ENCODE measurements at places on chromosomes 12 and 14.

GRCh38 chr14:22410497-22410896 is 178.5 kb downstream of the DAD1 start:
- no peak for DNase-seq

DNA sequence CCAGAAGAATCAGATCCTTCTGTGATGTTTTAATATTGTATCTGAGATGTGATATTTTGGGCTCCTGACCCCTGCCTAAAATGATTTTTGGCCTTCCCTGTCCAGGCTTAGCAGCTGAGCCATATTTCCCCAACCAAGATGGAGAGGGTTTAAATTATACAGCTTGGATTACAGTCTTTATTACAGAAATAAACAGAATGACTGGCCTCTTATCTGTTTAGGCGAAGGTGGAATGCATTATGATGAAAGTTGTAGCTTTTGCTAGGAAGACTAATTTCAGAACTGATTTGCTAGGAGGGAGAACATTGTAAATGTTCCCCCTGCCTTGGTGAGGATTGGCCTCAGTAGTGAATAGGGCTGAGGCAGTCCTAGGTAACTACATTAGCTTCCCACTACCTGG is 23.3 kb downstream of the BMAL2 start:
- no peak for DNase-seq

- DNase-seq, result no peak
These were observed 3.5 kb downstream of the KLRD1 start for GRCh38 chr12:10310926-10311720.

DNA sequence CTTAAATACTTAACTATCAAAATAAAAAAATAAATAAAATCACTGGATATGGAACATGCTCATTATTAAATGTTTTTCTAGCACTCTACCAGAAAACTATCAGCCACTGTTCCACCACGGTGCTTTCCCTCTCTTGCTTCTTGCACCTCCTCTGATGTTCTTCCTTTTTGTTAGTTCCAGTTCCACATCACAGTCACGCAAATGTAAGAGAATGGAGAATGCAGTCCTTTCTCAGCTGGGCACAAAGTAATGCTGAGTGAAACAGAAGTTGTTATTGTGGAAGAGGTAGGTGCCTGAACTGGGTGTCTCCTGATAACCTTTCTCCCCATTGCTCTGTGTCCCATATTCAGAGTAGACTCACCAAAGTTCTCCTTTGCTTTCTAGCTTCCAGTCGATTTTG is 1116.9 kb upstream of the TMEM132C start:
- DNase-seq, result no peak

DNA sequence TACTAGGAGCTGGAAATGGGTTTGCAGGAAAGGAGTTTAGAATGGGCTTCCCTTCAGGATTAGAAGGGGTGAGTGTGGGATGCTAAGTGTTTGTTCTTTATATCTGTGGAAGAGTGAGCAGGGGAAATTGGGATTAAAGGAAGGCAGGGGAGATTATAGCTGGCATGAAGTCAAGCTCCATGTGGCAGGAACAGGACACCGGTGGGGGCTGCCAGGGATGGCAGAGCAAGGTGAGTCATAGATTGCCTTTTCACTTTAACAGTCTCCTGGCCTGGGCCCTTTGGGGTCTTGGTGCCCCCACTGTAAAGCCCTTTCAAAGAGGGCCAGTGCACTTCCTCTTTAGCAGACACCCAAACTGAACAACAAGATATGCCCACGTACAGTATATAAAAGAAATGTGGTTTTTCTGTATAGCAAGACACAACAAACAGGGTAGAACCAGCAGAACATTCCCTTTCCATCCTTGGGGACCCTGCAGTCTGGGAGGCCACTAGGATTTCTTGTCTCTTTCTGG is 23.1 kb upstream of the FBXO21 start:
- no peak for DNase-seq

GRCh38 chr12:72037006-72037795 is 98.6 kb downstream of the TPH2 start:
- DNase-seq, result no peak

DNA sequence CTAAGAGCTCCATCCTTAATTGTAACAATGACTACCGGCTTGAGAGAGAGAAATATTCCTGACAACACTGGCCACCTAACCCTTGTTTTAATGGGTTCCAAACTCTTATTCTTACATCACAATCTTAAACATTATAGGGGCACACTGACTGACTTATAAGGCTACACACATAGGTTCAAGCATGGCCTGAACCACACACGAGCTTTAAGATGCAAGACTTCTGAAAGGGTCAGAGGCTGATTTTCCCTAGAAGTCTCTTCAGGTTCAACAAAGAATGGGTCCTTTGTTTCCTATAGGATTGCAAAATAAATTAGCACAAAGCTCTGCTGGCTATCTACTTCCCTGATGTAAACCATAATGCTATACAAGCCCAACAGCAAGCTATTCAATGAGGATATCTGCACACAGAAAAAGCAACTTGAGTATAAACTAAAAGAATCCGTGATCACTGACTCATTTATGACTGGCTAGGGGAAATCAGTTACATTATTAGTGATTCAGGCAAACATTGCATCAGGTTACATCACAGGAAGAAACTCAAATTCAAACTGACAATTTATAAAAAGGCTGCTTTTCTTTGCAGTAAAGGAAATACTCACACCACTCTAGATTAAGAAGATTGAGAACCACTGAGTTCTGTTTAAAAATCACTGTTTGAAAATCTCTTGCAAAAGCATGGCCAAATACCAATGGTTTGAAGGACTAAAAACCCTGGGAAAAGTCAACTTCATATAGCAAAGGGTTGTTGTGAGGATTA is 8.5 kb downstream of the BTG1 start:
- DNase-seq, result peak; percentile 86

DNA sequence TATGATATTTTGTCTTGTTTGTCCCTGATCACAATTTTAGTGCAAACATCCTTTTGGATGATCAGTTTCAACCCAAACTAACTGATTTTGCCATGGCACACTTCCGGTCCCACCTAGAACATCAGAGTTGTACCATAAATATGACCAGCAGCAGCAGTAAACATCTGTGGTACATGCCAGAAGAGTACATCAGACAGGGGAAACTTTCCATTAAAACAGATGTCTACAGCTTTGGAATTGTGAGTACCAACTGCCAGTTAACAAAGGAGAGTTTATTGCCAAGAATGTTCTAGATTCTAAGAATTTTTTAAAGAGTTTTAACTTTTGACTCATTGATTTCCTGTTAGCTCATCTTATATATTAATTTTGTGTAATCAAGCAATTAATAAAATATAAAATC is 55.4 kb downstream of the IRAK3 start:
- no peak for DNase-seq

DNA sequence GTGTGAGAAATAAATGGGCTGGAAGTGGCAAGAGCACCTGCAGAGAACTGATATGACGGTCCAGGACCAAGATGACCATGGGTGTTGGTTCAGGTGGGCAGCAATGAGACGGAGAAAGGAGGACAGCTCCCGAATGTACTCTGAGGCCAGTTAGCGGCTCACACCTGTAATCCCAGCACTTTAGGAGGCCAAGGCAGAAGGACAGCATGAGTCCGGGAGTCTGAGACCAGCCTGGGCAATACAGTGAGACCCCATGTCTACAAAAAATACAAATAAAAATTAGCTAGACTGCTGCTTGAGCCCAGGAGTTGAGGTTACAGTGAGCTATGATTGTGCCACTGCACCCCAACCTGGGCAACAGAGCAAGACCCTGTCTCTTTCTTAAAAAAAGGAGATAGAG is 60.1 kb downstream of the FOXN3 start:
- DNase-seq, result no peak

DNA sequence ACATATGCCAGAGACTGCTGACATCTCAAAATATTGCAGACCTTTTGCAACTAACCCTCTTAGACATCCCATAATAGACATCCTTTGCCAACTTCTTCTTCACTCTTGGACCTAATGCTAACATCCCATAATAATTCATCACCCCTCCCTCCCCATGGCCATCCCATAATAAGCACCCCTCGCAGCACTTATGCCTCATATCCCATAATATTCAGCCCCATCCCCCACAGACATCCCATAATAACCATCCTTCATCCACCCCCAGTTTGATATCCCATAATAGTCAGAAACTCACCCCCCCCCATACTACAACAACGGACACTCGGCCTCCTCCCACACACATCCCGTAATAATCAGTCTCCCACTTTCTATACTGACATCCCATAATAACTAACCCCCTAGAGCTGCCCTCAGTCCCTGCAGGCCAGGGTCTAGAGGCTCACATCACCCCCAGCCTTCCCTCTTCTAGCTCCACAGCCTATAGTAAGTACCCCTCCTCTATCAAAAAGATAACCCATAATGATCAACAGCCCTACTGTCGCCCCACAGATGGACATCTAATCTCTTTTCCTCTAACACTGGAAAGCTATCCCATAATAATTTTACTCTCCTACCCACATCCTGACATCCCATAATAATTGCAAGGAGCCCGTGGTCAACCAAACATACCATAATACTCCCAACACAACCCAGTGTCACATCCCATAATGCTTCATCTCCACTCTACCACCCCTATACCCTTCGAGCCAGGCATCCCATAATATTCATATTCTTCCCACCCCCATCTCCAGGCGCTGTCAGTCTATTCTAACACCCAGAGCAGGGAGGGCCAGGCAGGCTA is 792 bp upstream of the CHD4 start:
- DNase-seq, result peak; percentile 38

DNA sequence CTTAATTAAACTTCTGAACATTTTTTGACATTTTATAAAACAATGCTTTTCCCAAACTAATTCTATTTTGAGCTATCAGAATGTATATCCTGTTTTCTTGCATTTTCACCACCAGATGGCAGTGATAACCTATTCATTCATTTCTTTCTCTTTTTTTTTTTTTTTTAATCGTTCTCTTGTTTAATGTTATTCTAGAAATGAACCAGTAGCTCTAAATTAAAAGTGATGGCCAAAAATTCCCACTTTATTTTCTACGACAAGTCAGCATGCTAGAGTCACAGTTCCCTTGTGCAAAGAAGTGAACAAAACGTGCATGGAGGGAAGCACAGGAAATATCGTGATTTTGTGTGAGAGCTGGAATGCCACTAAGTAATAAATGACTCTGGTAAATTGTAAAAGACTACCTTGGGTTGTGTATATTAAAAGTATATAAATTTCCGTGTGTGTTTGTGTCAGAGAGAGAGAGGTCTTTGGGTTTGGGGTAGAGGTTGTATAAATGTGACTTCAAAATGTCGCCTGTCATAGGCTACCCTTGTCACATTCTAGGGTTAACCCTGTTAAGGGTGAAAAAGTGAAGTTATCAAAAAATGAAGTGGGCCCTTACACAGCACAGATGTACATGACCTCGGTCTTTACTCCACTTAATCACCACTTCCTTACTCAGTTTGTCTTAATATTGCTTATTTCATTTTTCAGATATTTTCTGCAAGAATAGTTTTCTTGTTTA is 40.4 kb upstream of the LDHB start:
- DNase-seq, result peak; percentile 5

DNA sequence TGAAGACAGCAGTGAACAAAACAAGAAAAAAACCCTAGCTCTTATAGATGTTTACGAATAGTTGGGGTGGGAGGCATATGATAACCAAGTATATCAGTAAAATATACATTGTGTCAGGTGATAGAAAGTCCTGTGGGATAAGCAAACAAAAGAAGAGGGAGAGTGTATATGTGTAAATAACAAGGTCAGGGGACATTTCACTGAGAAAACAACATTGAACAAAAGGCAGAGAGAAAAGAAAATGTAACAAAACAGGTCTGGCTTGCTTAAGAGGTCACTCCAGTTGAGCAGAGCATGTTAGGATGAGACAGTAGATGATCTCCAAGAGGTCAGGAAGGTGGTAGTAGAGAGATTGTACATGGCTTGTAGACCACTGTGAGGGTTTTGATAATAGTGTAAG is 304.1 kb downstream of the ACSS3 start:
- no peak for DNase-seq

DNA sequence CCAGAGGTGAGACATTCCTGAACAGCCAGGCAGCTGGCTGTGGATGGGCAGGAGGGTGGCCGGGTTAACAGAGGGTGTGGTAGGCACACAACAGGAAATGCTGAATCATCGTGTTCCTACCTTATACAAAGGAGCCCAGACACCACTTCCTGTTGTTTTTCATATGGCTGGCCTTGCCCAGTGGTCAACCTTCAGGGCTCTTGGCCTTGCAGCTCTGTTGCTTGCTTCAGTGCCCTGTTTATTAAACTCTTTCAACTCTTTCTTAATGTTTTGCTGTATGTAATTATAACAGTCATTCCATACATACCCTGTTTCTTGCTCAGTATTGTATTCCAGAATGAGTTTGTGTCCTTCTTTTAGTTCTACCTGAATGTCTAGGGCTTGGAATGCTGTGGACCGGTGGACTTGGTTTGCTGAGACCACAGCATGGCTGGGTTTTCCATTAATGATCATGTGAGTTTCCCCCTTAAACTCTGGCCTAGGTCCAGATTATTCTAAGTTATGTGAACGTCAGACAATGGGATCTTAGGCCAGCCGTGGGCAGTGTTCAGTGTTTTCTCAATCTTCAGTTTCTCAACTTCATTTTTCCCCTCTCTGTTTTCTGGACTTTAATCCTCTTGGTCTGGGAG is 11.9 kb downstream of the CFAP54 start:
- peak; percentile 68 for DNase-seq

GRCh38 chr14:92675421-92675820 is 73.0 kb downstream of the LGMN start:
- no peak for DNase-seq

DNA sequence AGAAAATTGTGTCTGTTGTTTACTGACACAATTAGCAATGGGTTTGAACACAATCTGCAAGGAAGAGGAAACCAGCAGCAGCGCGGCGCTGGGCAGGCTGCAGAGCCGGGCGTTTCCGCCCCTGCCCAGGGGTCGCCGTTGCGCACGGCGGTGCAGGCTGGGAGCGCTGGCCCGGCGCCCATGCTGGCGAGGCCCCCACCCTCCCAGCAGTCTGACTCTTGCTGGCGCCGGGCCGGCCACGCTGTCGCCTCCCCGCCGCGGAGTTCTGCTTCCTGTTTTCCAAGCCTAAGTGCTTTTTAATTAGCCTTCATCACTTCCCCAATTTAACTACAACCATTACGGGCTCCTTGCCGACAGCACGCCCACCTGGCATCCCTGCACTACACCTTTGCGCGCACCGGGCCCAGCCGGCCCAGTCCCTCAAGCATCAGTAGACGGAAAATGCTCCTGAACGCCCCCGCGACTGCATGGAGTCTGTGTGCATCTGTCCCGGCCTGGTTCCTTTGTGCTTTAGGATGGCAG is 212.1 kb downstream of the GXYLT1 start:
- DNase-seq, result peak; percentile 55

GRCh38 chr12:114274131-114274530 is 131.8 kb downstream of the TBX5 start:
- DNase-seq, result no peak

- DNase-seq, result no peak
These were observed 84.7 kb upstream of the PAWR start for GRCh38 chr12:79775355-79776027.

GRCh38 chr14:58671436-58671835 is 33.7 kb downstream of the DACT1 start:
- DNase-seq, result no peak

DNA sequence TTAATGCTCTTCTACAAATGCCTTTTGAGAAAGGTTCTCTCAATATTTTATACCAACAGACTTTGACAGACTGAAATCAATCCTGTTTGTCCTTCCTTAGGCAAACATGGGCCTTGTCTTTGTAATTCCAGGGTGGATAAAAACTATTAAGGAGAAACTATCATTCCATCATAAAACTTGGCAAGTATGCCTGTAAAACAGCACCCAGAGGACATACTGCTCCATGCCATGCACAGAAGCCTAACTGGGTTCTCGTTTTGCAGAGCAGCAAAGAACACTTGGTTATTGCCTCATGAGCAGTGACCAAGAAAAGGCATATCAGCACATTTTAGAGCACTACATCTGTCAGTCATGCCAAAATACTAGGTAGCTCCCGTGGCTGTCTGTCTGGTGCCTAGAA is 33.8 kb upstream of the PTGDR start:
- DNase-seq, result no peak

GRCh38 chr14:95711476-95712176 is 2.3 kb downstream of the TCL1A start:
- DNase-seq, result no peak

Data from inflammatory macrophage treated with lipopolysaccharide for 1 hour (primary cell).